Activated naive CD8-positive, alpha-beta T cell treated with anti-CD3 and anti-CD28 coated beads, Interleukin-2, amount 50 U/mL, for 24 hours (primary cell): ENCODE measurements at places on chromosomes 4 and X.

- H3K36me3 ChIP-seq = no peaks in the 10 kb centered on the region
- no peak overlapping the region for H3K4me3 ChIP-seq
- peaks cover 2% of the 10 kb centered on the region for H3K27me3 ChIP-seq
- no peaks in the 10 kb centered on the region for H3K4me1 ChIP-seq
- no peak overlapping the region for H3K27ac ChIP-seq
- DNase-seq = no peak
Measured at GRCh38 chrX:56920338-56920997, 74.9 kb downstream of the SPIN3 start.

- no peaks in the 10 kb centered on the region for H3K36me3 ChIP-seq
- H3K27ac ChIP-seq = no peak overlapping the region
- H3K27me3 ChIP-seq = peaks cover 38% of the 10 kb centered on the region
- peaks cover 7% of the 10 kb centered on the region for H3K4me1 ChIP-seq
- peak; percentile 35 for DNase-seq
Measured at GRCh38 chrX:46912603-46913491, 626 bp downstream of the JADE3 start.

DNA sequence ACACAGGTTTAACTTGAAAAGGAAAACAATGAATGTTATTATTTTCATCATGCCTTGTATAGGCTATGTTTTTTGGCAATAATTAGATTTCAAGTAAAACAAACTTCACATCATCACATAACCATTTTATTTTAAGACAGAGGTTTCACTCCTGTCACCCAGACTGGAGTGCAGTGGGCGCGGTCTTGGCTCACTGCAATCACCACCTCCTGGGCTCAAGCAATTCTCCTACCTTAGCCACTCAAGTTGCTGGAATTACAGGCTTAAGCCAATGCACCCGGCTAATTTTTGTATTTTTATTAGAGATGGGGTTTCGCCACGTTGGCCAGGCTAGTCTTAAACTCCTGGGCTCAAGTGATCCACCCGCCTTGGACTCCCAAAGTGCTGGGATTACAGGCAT, 658.6 kb upstream of the ATOH1 start:
- H3K4me1 ChIP-seq = no peaks in the 10 kb centered on the region
- no peak overlapping the region for H3K4me3 ChIP-seq
- no peak overlapping the region for H3K27ac ChIP-seq
- no peak for DNase-seq

- DNase-seq = no peak
- H3K27me3 ChIP-seq = no peaks in the 10 kb centered on the region
- peaks cover 20% of the 10 kb centered on the region for H3K4me1 ChIP-seq
Measured at GRCh38 chr4:53321151-53321983, 44.5 kb downstream of the SCFD2 start.

DNA sequence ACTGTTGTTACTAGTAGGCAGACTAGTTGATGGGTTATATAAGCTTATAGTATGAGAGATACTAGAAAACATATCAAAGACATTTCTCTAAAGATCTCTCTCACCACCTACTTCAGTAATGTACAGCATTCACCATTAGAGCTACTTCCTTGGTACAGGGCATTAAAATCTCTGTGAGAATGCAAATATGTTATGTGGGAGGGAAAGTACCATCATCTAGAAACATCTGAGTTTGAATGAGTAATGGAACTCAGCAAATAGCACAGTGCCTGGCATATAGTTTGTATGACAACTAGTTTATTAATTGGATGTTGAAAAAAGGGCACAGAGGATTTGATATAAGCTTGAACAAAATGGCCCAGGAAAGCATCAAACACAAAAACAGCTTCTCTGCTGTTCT, 211.1 kb downstream of the GLUD2 start:
- H3K4me1 ChIP-seq = peaks cover 2% of the 10 kb centered on the region
- no peak overlapping the region for H3K4me3 ChIP-seq
- no peaks in the 10 kb centered on the region for H3K36me3 ChIP-seq
- peaks cover 2% of the 10 kb centered on the region for H3K27me3 ChIP-seq
- no peak overlapping the region for H3K27ac ChIP-seq

DNA sequence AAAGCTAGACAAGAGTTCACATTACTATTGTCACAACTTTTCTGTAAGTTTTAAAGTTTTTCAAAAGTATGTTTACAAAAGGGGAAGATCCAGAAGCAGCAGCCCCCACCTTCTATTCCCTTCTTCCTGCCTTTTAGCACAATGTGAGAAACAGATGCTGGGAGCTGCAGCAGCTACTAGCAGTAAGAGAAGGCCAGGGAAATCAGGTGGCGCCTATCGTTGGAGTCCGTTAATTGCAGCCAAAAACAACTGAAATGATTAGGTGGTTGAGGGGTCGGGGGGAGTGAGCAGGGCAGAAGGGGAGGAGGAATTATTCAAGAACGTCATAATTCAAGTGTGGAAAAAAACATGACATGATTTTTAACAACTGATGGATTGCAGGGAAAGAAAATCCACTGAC, 27.4 kb downstream of the FRYL start:
- no peak overlapping the region for H3K27ac ChIP-seq
- H3K4me1 ChIP-seq = peaks cover 71% of the 10 kb centered on the region
- peaks cover 6% of the 10 kb centered on the region for H3K36me3 ChIP-seq
- DNase-seq = no peak
- no peak overlapping the region for H3K4me3 ChIP-seq

DNA sequence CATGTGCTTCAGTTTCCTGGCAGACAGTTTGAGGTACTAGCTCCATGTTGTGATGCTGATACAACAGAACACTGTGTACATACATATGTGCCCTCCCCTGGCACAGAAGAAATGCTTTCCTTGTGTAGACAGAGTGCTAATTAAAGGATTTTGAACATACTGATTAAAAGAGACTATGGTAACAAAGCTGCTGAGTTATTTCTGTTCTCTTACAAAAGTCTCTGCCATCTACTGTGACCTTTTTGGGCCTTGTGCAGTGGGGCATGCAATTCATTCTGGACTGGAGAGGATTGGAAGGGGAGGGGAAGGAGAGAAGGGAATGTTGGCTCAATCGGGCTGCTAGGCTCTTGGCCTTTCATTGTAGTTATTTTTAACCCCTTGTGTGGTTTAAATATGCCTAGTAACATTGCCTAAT, 6.0 kb downstream of the PDLIM5 start:
- DNase-seq = no peak
- H3K27ac ChIP-seq = no peak overlapping the region
- no peaks in the 10 kb centered on the region for H3K27me3 ChIP-seq

- no peak overlapping the region for H3K4me3 ChIP-seq
- no peak for DNase-seq
- H3K27ac ChIP-seq = no peak overlapping the region
- H3K27me3 ChIP-seq = no peaks in the 10 kb centered on the region
- no peaks in the 10 kb centered on the region for H3K36me3 ChIP-seq
Measured at GRCh38 chrX:120367402-120368109, 5.7 kb downstream of the ATP1B4 start.

DNA sequence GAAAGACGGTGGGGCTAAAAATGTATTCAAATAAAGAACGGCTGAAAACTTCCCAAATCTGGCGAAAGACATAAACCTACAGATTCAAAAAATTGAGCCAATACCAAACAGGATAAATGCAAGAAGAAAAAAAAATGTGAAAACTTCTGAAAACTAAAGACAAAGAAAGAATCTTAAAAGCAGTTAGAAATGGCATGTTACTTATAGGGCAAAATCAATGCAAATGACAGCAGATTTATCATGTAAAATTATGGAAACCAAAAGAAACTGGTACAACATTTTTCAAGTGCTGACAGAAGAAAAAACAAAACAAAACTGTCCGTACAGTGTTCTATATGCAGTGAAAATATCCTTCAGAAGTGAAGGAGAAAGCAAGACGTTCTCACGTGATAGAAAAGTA, 239.0 kb downstream of the PDGFC start:
- H3K4me3 ChIP-seq = no peak overlapping the region
- H3K27me3 ChIP-seq = no peaks in the 10 kb centered on the region
- H3K27ac ChIP-seq = no peak overlapping the region

DNA sequence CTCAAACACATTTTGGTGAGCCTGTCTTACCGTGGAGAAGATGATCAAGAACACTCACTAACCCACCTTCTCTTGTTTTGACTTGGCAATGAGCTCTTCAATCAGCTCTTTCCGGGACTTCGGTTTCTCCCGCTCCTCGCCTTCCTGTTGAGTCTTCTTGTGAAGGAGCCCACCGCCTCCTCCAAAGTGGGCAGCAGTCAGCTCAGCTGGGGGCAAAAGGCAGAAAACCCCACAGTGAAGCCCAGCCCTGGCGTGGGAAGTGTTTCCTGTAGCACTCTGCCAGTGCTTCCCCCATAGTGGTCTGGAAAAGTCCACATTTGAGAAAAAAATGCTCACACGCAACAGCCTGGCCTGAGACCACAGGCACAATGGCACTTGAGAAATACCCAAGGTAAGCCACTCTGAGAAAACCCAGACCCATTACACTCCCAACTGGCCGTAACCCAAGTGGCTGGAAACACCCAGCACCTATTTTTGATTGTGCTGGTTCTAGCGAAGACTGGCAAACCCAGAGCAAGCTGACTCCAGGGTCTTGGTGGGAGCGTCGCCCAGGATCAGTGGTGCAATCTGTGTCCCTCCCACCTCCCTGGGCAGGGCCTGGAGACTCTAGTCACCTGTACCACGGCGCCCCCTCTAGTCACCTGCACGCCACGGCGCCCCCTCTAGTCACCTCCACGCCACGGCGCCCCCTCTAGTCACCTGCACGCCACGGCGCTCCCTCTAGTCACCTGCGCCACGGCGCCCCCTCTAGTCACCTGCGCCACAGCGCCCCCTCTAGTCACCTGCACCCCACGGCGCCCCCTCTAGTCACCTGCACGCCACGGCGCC, 8.6 kb downstream of the NOP14 start:
- H3K4me1 ChIP-seq = peaks cover 67% of the 10 kb centered on the region
- H3K4me3 ChIP-seq = peak overlapping the region; percentile 69
- peak overlapping the region; percentile 94 for H3K27ac ChIP-seq
- peaks cover 84% of the 10 kb centered on the region for H3K36me3 ChIP-seq
- DNase-seq = peak; percentile 75

DNA sequence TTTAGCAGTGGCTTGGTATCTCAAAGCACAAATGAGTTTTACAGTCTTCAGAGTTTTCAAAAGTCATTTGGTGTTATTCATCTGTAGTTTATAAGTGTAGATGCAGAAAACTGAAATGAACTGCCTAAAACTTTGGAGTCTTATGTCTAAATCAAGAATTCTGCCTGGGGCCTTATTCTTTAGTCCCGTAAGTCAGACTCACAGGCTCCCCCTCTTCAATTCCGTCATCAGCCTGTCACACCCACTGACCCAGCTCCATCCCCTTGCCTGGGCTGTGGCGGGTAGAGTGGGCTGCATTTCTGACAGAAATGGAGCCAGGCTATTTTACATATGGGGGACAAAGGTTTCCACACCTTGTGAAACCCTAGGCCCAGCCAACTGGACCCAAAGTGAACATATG, 44.3 kb downstream of the TSPAN5 start:
- no peak for DNase-seq
- H3K27me3 ChIP-seq = no peaks in the 10 kb centered on the region
- no peak overlapping the region for H3K4me3 ChIP-seq
- peaks cover 41% of the 10 kb centered on the region for H3K4me1 ChIP-seq
- no peak overlapping the region for H3K27ac ChIP-seq
- H3K36me3 ChIP-seq = no peaks in the 10 kb centered on the region

- H3K27me3 ChIP-seq = no peaks in the 10 kb centered on the region
- peaks cover 3% of the 10 kb centered on the region for H3K4me1 ChIP-seq
- H3K4me3 ChIP-seq = no peak overlapping the region
Measured at GRCh38 chrX:17634542-17635207, 102.6 kb upstream of the SCML1 start.

DNA sequence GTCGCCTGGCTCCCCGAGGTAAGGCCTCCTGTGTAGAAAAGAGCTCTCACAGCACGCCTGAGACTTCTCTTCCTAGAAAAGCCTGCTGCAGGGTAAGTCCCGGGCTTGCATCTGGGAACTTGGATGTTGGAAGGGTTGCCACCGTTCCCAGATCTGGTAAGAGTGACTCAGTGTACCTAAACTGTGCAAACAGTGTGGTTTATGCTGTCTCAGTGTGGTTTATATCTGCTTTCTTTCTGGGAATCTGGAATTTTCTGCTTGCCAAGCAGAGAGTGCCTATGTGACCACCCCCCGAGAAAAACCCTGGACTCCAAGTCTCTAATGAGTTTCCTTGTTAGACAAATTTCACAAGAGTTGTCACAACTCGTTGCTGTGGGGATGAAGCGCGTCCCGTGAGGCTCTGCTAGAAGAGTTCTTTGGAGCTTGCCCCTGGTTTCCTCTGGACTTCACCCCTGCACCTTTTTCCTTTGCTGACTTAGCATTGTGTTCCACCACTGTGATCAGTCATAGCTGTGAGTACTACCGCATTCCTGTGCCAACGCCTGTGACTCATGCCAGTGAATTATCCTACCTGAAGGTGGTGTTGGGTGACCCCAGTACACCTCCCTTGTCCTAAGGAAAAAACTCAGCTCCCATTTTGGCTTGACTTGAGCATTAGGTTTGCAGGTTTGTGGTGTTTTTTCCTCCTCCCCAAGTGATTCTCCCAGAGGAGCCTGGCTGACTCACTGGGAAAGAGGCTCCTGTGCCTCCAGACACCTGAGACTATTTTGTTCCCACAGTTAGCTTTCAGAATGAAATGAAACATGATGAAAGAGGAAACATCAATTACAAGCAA, 14.5 kb downstream of the SLC2A9 start:
- no peaks in the 10 kb centered on the region for H3K36me3 ChIP-seq
- DNase-seq = no peak

GRCh38 chr4:153025406-153025805, 89.3 kb downstream of the FHDC1 start:
- H3K4me3 ChIP-seq = no peak overlapping the region
- no peak overlapping the region for H3K27ac ChIP-seq
- H3K27me3 ChIP-seq = no peaks in the 10 kb centered on the region
- DNase-seq = no peak

DNA sequence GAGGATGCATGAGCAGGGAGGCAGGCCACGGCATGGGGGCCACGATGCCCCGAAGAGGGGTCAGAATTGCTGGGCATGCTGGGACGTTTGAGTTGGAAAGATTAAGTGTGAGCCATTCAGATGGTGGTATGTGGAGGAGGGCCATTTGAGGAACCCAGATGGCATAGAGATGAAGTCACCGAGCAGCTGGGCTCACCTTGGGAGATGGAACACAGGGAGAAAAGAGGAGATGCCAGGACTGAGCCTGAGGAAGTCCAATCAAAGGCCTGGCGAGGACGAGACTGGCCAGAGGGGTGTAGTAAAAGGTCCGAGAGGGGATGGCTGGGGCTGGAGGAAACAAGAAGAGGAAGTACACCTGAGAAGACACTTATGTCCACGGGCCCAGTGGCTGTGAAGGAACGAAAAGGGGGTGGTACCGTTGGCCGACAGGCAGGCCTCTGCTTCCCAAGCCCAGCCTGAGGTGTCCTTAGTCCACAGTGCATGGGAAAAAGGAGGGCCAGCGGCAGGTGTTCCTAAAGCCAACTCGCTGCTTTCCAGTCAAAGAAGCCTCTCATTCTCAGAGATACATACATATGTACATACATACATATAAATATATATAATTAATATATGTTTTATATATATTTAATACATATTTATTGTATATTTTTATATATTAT, 54.6 kb upstream of the CLCN4 start:
- no peak for DNase-seq
- H3K27me3 ChIP-seq = peaks cover 2% of the 10 kb centered on the region
- H3K4me1 ChIP-seq = peaks cover 63% of the 10 kb centered on the region
- no peak overlapping the region for H3K27ac ChIP-seq

GRCh38 chr4:22787753-22788375, 95.1 kb downstream of the GBA3 start:
- no peaks in the 10 kb centered on the region for H3K36me3 ChIP-seq
- H3K27ac ChIP-seq = no peak overlapping the region
- DNase-seq = no peak
- no peaks in the 10 kb centered on the region for H3K27me3 ChIP-seq
- H3K4me1 ChIP-seq = no peaks in the 10 kb centered on the region
